ENCODE measurements at places on chromosomes 3 and 15. TPM values are rescaled to one million over a fixed set of nuclear protein-coding genes. Genes with fewer than 3 reads are reported as not detected.

- no peak for DNase-seq
These were observed 171.9 kb downstream of the CACNA2D3 start for GRCh38 chr3:54294214-54294613.

DNA sequence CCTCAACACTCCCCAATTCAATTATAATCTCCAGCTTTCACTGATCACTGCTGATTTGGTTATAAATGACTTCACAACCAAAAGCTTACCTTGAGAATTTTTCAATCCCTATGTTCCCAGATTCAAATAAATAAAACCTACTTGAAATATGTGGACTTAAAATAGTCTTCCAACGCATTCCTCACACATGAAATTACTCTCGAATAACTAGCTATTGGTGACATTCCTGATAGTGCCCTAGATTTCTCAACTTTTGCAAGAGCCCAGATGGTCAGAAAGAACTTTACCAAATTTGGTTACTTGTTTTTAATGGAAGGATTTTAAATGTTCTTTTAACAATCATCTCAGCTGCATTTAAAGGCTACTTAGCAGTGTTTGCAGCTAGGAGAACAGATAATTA is 605.5 kb downstream of the FHIT start:
- no peak for DNase-seq

- no peak for DNase-seq
These were observed 35.0 kb downstream of the PRTG start for GRCh38 chr15:55707951-55708350.

DNA sequence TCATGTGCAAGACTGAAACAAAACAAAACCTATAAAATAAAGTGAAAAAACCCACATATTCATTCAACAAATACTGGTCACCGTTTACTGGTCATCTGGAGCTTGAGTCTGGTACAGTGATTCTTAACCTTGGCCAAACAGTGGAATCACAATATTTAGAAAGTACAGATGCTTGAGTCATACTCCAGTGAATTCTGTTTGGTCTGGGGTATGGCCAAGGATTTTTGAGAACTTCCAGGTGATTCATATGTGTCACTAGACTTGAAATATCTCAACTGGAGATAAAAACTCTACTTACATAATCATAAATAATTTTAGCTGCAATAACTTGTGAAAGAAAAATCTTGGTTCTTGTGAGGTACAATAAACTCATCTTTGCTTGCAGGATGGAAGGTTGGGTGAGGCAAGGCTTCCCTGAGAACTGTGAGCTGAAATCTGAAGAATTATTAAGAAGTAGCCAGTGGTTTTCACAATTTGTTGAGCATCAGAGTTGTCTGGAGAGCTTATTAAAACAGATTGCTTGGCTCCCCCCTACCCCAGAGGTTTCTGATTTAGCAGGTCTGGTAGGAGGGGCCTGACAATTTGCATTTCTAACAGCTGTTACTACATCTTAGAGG is 9.6 kb downstream of the NEK11 start:
- DNase-seq = no peak

DNA sequence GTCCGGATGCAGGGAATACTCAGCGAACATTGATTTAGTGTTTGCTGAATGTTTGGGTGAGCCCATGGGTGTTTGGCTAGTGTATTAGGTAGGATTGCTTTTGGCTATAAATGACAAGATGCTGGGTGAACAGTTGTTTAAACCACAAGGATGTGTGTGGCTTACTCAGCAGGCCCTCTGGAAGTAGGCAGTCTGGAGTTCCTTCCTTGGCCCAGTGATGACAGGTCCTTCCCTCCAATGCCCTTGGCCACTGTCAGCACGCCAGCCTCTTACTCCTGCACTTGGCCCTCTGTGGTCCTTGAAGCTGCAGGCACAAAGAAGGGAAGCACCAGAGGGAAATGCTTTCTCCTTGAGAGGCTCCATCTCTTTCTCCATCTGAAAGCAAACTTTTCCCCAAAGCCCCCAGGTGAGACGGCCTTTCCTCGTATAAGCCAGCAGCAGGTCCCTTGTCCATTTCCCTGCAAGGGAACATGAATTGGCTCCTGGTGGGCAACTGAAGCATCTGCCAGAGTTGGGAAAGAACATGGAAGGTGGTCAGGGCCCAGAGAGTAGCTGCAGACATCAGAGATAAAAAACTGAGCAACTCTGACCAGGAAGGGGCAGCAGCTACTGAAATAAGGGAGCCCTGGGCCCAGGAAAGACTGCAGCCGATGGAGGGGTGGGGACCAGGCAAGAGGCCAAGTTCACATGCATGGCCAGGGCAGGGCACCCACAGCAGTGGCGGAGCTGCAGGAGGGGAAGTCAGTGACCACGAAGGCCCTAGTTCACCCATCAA is 105.0 kb downstream of the TPRA1 start:
- DNase-seq = no peak

DNA sequence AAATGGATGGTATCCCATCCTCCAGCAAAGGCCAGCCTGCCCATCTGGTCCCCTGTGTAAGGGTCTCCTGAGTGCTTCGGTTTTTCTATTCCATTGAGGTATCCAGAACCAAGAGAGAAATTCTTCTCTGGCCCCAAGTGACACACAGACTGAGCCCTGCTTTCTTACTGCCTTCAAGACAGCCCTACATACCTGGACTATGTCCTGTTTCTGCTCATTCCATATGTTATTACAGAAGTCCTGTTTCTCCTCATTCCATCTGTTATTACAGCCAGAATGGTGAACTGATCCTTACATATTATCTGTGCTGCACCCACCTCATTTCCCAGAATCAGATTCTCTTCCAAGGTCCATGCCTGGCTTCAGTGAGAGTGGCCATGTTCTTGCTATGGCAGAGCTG is 115.2 kb downstream of the DCLK3 start:
- DNase-seq = no peak

Gene ATP6V1A
- 20.3 TPM for total RNA-seq

DNA sequence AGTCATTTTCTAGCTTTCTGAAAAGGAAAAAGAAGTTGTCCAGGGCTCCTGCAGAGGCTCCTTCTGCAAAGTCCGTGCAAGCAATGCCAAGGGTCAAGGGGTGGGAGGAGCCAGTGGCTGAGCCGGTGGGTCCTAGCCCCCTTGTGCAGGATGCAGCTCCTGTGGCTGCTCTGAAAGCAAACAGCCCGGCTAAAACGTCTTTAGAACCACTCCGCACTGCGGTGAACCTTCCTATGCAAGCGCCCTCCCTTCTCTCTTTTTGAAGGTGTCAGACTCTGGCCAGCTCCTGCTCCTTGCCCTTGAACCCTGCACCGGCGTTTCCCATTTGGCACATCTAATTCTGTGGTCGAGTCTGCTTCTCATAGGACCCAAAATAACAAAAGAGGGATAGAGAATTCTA is 183.1 kb downstream of the UACA start:
- DNase-seq = no peak

Gene ASB14
- 0.18 TPM for total RNA-seq
